ENCODE measurements at places on chromosomes 12 and 14.
A peak's percentile ranks its signal among the peaks of the same experiment; 100 is the strongest.

GRCh38 chr14:64825006-64825405, 54.7 kb downstream of the SPTB start:
- no peak for DNase-seq

GRCh38 chr12:12720052-12720451, 2.9 kb downstream of the CDKN1B start:
- DNase-seq, result no peak

DNA sequence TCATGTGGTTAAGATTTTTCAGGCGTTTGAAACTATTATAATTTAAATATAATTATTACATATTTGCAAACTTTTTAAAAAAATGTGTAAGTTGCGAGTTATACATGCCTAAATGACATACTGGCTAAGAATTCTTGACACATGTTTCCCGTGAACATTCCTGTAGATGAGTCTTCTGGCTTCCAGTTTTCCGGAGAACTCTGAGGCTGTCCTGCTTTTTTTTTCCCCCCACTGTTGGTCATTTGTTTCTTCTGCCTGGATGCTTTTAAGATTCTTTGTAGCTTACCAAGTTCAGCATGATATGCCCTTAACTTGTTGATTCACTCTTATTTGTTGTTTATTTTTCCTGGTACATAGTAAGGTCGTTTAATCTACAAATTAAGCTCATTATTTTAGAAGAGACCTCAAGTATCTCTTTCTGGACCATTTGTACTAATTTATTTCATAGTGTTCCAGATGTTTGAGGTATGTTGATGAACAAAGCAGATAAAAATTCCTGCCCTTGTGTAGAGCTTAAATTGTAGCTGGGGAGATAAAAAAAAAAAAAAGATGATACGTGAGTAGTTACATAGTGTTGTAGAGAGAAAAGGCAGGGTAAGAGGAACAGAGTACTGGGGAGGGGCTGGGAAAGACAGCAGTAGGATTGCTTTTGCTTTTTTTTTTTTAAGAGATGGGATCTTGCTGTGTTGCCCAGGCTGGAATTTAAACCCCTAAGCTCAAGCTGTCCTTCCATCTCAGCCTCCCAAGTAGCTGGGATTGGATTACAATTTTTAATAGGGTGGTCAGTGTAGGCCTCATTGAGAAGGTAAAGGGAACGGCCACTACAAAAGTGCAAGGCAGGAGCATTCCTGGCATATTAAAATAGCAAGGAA, 32.8 kb downstream of the ARHGAP5 start:
- DNase-seq, result no peak

GRCh38 chr12:100372853-100373640, 16.2 kb downstream of the SLC17A8 start:
- DNase-seq, result no peak

- peak; percentile 25 for DNase-seq
Observed at GRCh38 chr12:8065991-8066594, at the start of gene C3AR1. C3AR1 (minus strand) TSS chr12:8066359; CDS start chr12:8060185, 6,174 bp downstream.

DNA sequence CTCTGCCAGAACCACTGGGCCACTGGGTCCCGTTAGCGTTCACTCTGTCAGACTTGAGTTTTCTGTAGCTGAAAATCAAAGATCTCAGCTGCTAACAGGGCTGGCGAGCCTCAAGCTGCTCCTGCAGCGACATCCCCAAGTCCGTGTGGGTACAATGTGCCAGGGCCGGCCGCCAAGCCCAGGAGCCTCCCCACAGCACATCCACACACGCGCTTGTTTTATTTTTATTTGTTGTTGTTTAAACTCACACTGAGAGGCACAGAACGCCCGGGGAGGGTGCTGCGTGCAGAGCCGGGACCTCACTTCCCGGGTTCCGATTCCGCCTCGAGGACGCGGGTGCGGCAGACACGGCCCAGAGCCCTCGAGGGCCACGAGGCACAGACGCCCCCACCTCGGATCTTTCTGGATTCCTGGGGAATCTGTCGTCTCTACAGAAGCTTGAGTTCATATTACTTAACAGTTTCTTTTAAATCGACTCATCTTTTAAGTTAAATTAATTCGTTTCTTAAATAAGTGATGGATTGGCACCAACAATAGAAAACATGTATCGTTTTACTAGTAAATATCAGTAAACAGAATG, 9.3 kb downstream of the GALNT9 start:
- DNase-seq, result no peak

- no peak for DNase-seq
Observed at GRCh38 chr12:94670075-94670474, 19.7 kb upstream of the TMCC3 start.

DNA sequence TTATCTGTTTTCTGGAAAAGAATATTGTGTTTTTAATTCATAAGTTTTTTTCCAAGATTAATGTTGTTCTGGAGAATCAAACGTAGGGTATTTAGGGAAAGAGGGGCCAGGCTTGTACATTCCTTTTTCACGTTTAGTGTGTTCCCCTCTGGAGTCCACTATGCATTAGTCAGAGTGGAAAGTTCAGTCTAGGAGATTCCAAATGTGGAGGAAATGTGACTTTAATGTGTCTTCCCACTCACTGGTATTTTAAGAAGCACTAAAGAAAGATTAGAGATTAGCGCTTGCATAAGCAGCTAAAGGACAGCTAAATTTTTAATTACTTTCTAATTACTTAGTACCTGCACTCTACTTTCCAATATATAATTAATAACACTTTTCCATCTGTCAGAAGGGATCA, 4.4 kb upstream of the PDE6H start:
- no peak for DNase-seq

- no peak for DNase-seq
Observed at GRCh38 chr12:59887178-59887577, 291.3 kb downstream of the SLC16A7 start.

GRCh38 chr12:95674163-95674562, 116.4 kb downstream of the NTN4 start:
- no peak for DNase-seq

GRCh38 chr12:45439039-45439438, 223.1 kb downstream of the ANO6 start:
- no peak for DNase-seq

DNA sequence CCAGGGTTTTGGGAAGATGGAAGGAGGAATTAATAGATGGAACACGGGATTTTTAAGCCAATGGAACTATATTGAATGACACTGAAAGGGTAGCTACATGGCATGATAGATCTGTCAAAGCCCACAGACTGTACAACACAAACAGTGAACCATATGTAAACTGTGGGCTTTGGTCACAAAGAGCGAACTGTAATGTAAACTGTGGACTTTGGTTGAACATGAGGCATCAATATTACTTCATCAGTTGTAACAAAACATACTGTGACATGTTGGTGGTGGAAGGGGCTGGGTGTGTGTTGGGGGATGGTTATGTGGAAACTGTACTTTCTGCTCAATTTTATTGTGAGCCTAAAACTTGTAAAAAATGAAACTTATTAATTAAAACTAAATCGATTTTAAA, 210.6 kb upstream of the HMGA2 start:
- no peak for DNase-seq

- DNase-seq, result peak; percentile 81
Observed at GRCh38 chr12:54005853-54006558, 2.8 kb upstream of the HOXC8 start.

GRCh38 chr12:1104088-1104800, 113.2 kb downstream of the ERC1 start:
- DNase-seq, result no peak

GRCh38 chr12:126210026-126210425, 1144.8 kb downstream of the AACS start:
- DNase-seq, result no peak
